ENCODE measurements at places on chromosomes 5 and 9. TPM values are rescaled to one million over a fixed set of nuclear protein-coding genes. Genes with fewer than 3 reads are reported as not detected.

DNA sequence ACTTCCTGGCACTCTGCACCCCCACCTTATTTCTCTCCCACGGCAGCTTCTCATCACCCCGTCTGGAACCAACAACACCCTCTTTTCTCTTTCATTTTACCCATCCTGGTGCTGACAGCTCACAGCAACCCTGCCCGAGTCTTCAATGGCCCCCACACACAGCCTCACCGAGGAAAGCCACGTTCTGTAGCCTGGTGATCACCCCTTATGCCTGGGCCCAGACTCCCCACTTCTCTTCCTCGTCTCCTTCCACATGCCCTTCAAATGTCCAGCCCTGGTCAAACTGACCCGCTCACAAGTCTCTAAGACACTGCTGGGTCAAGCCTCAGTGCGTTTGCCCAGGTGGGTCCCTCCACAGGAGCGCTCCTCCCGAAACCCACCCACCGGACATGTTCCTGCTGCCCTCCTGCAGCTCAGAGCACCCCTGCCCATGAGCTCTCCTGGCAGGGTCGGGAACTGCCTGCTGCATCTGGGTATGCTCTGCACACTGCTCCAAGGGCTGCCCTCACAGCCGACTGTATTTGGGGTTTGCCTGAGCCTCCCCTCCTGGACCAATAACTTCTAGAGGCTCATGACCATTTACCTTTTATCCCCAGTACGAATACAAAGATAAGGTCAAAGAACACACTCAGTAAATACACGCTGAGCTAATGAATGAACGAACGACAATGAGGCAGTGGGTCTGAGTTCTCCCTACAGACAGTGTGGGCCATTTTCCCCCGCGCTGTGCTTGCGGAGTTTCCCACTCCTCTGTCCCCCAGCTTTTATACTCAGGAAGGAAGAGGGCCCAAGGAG lies 154.7 kb upstream of the PHYKPL start:
- no peak for DNase-seq

DNA sequence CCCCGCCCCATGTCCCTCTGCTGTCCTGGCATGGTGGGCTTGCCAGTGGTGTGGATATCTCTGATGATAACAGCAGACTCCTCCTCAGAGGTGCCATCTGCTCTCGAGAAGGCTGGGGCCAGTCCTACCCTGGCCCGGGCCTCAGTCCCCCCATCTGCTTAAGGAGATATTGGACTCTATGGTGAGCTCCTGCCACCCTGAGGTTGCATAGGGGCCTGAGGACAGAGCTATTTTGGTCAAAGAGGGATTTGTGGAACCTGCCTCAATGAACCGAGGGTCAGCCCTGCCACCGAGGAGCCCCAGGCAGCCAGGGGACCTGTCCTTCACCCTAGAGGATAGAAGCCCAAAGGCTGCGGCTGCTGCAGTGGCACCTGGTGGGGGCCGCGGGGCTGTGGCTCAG lies 32.6 kb downstream of the NTNG2 start:
- no peak for DNase-seq

TAL2 gene
- not detected for total RNA-seq

- no peak for DNase-seq
Observed at GRCh38 chr5:140205216-140205615, 30.2 kb downstream of the CYSTM1 start.

DNA sequence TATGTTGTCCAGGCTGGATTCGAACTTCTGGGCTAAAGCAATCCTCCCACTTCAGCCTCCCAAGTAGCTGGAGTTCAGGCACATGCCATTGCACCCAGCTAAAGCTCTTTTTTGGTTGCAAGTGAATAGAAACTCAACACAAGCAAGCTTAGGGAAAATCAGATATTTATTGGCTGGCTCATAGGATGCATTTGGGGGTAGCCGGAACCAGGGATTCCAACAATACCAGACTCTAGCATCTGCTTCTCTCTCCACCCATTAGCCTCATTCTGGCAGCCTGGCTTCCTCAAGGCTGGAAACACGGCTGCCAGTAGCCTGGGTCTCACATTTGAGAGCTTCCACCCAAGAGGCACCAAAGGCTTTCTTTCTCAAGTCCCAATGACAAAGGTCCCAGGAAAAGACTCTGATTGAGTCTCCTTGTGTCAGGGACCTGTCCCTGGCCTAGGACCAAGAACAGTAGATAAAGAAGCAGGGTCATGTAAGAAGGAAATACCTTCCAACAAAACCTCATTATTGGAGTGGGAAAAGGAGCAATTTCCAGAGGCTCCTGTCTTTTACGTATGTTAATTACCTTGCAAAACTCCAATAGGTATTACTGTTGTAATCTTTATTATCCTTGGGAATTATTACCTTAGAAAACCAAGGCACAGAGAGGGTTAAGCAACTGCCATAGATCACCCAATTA lies 23.0 kb upstream of the B4GALT1 start:
- no peak for DNase-seq

ATOX1 gene
- total RNA-seq: 89.2 TPM

DNA sequence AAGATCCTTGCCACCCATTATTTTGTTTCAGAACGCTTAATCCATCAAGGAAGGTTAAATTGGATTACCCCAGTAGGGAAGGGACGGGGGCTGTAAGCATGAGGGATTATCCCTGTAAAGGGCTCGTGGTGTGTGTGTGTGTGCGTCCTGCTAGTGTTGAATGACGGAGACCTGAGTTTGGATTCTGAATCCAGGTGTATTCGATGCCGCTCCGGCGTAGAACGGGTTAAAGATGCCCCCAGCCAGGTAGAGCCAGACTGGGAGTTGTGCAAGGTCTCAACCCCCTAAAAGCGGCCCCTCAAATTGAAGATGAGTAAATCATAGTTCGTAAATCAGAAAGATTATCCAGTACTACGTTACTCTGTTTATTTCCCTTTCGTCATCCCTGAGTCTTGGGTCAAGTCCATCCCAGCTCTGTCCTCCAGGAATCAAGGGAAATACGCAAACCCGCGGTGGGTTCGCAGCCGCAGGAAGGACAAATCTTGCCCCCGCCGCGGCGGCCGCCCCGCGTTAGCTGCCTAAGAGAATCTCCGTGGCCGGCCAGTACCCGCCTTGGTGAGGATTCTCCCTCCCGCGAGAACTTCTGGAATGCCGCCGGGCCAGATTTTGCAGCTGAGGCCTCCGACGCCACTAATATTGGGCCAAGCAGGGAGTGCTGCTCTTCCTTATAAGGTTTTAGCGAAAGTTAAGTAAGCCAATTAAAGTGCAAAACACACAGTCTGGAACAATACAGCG lies 586 bp upstream of the MTAP start:
- DNase-seq: peak; percentile 21

SPATA31A3 gene
- total RNA-seq: not detected

DNA sequence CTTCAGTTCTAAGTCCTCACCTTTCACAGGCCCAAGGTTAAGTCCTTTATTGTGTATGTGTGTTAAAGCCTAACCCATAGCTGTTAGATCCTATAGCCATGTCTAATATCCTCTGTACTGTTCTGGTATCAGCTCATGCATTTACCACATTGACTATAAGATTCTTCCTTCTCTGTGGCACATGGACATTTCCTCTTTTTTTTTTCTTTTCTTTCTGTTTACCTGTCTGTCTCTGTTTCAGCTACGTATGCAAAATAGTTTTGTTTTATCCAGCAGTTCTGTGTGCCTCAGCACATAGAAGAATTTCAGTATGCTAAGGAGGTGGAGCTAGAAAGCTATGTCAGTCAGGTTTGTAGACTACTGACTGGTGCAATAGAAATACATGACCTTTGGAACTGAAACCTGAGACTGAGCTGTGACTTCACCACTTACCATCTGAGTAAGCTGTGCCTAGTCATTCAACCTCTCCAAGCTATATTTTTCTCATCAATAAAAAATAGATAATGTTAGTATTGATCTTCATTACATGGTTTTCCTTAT lies 155.6 kb upstream of the VLDLR start:
- no peak for DNase-seq

GABRG2 gene
- total RNA-seq: not detected

HTR4 gene
- not detected for total RNA-seq

EXD3 gene
- 5.7 TPM for total RNA-seq

DNA sequence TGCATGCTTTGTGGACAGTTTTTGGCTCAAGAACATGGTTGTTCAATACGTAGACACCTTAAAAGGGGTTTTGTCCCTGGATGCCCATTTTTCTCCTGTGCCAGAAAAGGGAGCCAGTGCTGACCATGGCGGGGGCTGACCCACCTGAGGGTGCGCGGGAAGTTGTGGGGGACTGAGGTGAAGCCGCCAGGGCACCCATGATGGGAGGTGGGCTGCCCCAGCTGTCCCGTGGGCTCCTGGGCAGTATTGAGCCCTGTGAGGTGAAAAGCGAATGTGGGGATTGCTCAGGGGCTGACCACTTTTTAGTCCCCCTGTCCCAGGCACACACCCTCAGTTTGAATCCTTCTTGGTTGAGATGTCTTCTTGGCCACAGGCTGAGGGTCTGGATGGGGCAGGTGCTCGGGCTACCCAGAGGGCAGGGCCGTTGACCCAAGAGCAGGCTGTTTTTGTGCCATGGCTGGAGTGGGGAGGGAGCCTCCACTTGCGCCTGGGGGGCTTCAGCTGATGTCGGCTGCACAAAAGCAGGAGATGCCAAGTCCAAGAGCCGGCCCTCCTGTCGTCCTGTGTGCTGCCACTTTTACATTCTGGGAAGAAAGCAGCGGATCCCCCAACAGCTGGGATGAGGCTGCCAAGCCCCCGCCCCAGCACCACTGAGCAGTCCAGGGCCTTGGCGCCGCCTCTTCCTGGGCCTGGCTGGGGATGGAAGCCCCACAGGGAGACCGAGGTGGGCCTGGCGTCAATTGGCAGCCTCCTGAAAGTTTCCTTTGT lies 120.1 kb downstream of the WNK2 start:
- no peak for DNase-seq

GRCh38 chr9:86246752-86247161 lies 12.7 kb downstream of the C9orf153 start:
- DNase-seq: no peak

- DNase-seq: no peak
Observed at GRCh38 chr5:88824141-88824540, 58.8 kb downstream of the MEF2C start.

DNA sequence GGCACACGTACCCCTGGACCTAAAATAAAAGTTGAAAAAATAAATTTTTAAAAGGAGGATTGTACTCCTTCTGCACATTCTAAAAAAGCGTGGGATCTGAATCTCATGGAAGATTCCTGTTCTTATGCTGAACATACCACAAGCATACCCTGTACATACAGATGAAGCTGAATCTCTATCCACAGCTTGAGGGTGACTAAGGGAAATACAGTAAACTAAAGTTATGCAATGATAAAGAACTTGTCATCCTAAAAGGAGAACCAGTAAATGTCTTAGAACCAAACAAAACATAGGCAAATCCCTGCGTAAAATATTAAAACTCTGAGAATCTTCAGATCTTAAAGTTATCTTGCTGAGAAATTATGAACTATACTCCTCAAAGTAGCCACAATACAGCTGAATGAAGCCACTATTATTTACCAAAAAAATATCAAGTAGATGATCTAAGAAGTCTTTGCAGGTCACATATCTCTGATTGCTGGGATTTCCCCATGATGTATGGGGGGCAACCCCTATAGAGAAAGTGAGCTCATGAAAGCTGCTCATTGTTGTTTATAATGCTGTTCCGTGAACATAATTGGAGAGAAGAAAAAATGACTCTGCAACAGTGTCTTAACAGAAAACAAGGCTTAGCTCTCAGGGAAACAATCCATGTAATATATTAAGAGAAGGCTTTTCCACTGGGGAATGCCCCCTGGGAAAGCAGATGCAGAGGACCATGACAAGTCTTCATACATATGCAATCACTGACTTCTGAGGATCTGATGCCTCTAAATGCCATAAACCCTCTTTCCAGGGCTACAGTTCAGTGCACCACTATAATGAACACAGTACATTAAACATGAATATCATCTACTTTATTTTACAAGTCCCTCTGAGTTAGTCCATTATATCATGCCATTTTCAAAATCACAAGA lies 210.1 kb downstream of the EPB41L4A start:
- DNase-seq: no peak

- no peak for DNase-seq
Observed at GRCh38 chr5:78666041-78666444, 17.5 kb upstream of the LHFPL2 start.

DNA sequence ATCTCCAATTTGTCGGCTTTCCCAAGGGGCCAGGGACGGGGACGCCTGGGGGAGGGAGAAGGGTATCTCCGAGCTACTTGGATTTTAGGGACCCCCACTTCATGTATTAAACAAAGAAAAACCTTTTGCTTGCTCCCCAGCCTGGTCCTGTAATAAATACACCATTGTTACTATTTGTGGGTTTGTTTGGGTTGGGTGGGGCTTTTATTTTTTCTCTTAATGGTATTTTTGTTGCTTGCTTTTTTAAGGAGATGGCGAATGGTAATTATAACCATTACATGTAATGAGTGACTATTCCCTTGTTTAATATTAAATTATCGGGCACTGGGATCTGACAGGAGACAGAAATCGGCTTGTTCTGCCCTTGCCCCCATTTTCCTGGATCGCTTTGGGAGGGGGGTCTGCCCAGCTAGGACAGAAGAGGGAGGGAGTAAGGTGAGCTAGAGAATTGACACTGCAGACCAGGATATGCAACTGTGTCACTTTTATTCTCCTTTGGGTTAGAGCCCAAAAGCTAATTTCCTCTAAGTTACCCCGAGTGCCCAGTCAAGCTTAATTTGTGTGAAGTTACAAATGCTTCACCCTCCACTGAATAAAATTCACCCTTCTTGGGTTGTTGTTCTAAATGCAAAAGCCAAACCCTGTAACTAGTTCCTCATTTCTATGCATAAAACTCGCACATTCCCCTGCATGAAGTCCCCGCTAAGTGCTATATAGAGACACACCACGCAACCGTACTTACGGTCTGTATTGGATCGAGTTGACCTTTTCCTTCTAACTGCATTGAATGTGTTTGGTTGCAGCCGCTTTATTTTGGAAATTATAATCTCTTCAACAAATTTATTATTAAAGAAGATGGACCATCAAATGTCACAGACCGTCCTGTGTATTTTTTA lies 1.6 kb upstream of the ZNF608 start:
- DNase-seq: no peak

GRCh38 chr9:28624771-28625170 lies 1051.5 kb upstream of the C9orf72 start:
- no peak for DNase-seq

- DNase-seq: no peak
Observed at GRCh38 chr9:121273064-121273775, 5.3 kb downstream of the GSN start.

- no peak for DNase-seq
Observed at GRCh38 chr5:59275510-59276324, 617.8 kb downstream of the PDE4D start.

EDIL3 gene
- 20.6 TPM for total RNA-seq

GRCh38 chr5:94157704-94158539 lies 416.5 kb upstream of the POU5F2 start:
- DNase-seq: no peak

- no peak for DNase-seq
Observed at GRCh38 chr5:76608833-76609232, 14.4 kb downstream of the F2RL2 start.

GRCh38 chr9:110128664-110129329 lies 79.2 kb downstream of the C9orf152 start:
- DNase-seq: no peak

Data from esophagus squamous epithelium (tissue), 5 donors.